A172 (cell line): ENCODE measurements at places on chromosomes 11 and 22. TPM values are rescaled to one million over a fixed set of nuclear protein-coding genes. Genes with fewer than 3 reads are reported as not detected.

Gene MAP6
- total RNA-seq, result 8.9 and 10.6 TPM in 2 replicates

Gene APOL4
- total RNA-seq, result 0.74 TPM in 1 of 2 replicates, not detected in the other

Gene THY1
- total RNA-seq, result 276 and 329 TPM in 2 replicates

Gene COMMD9
- total RNA-seq, result 121 TPM in 2 replicates

Gene APOBEC3B
- 4.9 and 8.7 TPM in 2 replicates for total RNA-seq

- DNase-seq, result peak; percentile 95
Observed at GRCh38 chr11:74319139-74319816, 7.8 kb upstream of the P4HA3 start.

DNA sequence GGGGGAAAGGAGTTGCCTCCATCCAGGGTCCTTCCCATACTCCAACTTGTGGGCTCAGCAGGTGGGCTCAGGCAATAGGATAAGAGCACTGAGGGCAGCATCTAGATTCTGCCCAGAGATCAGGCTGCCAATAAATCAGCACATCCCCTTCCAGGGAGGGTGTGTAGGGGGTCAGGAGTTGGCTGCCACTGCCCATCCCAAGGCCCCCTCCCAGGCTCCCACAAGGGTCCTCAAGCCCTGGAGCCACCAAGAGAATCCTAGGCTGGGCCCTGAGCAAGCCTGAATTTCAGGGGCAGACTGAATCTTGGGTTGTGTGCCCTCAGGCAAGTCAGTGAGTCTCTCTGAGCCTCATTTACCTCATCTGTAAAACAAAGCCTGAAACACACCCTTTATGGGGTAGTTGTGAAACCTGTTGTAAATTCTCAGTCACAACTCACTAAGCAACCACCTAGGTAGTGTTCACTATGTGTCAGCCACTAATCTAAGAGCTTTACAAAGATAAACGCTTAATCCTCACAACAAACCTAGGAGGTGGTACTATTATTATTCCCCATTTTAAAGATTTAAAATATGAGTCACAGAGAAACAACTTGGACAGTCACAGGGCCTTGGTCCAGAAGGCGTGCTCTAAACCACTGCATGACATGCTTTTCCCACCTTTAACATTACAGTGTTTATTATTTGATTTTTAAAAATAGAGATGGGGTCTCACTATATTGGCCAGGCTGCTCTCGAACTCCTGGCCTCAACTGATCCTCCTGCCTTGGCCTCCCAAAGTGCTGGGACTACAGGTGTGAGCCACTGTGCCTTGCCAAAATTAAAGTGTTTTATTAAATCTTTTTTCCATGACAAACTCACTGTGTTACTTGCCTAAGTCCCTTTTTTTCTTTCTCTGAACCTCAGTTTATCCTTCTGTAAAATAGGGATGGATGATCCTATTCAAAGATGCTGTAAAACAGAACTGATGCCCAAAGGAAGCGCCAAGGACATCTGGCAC, 36.2 kb downstream of the LMO1 start:
- peak; percentile 57 for DNase-seq

GRCh38 chr22:49042066-49042465, 785.6 kb downstream of the BRD1 start:
- no peak for DNase-seq

- DNase-seq, result no peak
Observed at GRCh38 chr11:131810541-131810940, 440.1 kb downstream of the NTM start.

DNA sequence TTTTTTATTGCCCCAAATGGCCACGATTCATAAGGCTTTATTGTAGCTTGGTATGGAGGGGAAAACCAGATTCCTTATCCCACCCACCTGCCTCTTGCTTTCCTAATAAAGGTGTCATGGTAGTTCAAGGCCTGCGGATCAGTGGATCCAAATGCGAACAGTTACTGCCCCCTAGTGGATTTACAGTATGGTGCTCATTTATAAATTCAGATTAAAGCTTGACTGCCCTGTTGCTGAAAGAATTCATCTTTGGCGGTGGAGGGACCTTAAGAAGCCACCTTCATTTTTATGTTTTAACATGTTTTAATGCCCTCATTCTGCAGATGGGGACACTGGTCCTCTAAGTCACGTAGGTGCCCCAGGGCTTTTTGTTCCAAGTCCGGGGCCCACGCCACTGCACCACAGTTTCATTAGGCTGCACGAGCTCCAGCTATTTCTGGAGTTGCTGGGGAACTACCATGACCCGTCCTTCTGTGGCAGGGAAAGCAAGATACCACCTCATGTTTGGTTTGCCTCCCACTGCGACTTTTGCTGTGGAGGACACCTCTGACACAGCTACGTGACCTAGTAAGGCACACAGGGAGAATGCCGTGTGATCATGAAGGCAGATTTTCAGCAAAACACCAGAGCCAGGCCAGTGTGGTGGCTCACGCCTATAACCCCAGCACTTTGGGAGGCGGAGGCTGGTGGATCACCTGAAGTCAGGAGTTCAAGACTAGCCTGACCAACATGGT, 15.6 kb upstream of the INCENP start:
- DNase-seq, result peak; percentile 55

GRCh38 chr11:64000026-64000739, 13.9 kb downstream of the OTUB1 start:
- DNase-seq, result no peak

GRCh38 chr22:32652645-32653270, 148.7 kb upstream of the TIMP3 start:
- DNase-seq, result no peak

- no peak for DNase-seq
Observed at GRCh38 chr11:38788561-38788960, 2190.5 kb upstream of the RAG2 start.
